ENCODE measurements at places on chromosomes 5 and 9.
A peak's percentile ranks its signal among the peaks of the same experiment; 100 is the strongest.

- no peak for DNase-seq
Measured at GRCh38 chr5:124604419-124604818, 142.0 kb downstream of the ZNF608 start.

DNA sequence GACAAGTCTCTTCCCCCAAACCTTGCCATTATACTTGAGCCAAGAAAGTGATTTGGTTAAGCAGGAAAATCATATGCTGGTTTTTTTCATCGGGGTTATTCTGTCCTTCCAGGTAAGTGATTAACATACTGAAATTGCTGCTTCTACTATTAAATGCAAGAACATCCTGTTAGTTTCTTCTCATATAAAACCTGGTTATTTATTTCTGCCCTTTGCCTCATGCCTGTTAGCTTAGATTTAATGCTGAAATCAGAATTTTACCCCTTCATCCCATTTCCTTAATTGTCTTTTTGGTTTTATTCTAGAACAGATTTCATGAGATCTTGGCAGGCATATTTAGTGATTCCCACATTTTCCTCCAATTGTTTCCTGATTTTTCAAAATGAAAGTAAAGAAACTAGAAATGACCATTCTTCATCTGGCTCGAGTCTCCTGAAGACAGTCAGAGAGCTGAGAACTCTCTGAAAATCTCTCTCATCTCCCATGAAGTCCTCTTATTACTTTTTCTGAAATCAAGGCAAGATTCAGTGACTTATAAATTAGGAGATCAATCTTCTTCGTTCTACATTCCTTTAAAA lies 132.9 kb downstream of the NFIB start:
- no peak for DNase-seq

DNA sequence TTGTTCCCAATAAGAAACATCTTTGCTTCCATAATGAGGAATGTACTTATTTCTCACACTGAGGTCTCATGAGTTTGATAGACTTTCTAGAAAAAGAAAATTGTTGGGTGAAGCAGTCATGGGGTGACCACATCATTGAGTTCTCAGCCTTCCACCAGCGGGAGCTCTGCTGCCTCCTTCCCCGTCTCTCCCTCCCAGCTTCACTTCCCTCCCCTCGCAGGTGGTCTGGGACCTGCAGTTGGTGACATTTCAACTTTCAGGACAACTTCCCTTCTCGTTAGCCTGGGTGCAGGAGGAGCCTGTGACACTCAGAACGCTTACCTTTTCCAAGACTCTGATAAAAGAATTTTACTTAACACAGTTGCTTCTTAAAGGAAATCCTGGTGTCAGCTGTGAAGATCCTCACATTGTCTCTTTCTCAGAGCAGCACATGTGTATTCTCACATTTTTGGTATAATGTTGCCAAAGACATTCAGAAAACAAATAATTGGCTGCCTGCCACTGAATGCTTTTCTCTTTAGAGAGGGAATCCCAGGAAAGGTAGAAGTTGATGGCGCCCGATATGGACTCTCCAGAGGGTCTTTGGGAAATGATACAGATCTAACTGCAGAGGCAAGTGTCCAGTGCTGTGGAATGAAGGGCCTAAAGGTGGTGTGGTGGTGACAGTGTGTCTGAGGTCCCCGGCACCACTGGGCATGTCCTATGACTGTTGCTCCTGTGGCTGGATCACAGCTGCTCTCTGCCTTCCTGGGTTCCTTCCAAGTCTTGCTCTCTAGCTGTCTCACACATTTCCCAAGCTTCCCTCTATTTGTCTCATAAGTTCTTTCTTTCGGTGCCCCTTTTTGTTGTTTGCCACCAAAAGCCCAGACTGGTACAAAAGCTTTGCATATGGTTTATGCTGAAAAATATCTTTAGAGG lies 238.1 kb downstream of the GAS1 start:
- DNase-seq = no peak

DNA sequence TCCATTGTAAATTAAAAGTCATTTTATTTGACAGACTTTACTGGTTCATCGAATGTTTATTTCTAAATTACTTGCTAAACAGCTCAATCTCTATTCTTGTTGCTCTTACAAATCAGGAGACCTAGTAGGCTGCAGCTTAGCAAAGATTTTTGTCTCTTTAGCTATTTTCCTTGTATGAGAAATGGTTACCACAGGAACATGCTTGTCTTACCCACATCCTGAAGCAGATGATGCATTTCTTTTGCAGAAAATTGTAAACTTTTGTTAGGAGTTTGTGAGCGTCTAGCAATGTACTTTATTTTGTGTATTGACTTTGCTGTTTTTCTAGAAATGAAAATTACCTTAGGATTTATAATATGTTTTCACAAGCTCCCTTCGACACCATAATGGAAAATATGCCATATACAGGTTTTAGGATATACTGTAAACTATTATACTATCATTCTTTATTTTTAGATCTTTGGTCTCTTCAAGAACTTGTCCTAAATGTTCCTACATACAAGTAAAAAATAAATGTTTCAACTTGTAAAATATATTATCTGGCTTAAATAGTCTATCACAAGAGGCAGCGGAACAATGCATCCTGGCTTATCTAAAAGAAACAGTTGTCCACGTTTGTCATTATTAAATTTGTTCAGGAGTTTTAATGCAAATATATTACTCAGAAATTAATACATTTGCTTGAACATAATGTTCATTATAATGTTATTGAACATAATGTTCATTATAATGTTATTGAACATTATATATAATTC lies 54.1 kb downstream of the SPEF2 start:
- no peak for DNase-seq

DNA sequence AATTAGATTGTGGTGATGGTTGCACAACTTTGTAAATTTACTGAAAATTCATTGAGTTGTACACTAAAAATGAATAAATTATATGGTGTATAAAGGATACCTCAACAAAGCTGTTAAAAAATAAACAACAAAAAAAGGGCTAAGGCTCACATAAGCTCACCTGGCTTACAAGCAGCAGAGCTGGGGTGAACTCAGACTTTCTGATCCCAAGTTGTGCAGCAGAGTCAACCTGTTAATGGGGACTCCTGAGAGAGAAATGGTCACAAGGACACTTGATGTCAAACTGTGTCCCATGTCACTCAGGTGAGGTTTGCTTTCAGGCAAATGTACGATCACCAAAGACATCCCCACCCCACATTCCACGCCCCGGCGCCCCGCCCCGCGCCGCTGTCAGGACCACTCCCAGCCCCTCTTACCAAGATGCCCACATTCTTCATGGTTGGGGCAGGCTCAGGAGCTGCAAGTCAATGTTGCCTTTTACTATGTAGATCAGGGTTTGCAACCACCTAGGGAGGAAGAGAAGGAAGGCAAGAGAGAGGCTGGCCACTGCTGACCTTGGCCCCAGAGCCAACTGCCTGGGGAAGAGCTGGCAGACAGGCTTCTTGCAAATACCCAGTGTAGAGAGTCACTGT lies 22.4 kb upstream of the SLC36A1 start:
- no peak for DNase-seq

GRCh38 chr5:112186401-112186990 lies 232.6 kb downstream of the EPB41L4A start:
- peak; percentile 38 for DNase-seq
